Frontal cortex (tissue), 4 donors: ENCODE measurements at places on chromosomes 6 and 20. TPM values are rescaled to one million over a fixed set of nuclear protein-coding genes. Genes with fewer than 3 reads are reported as not detected.

The BMP6 gene
- 4.9 TPM for total RNA-seq

DNA sequence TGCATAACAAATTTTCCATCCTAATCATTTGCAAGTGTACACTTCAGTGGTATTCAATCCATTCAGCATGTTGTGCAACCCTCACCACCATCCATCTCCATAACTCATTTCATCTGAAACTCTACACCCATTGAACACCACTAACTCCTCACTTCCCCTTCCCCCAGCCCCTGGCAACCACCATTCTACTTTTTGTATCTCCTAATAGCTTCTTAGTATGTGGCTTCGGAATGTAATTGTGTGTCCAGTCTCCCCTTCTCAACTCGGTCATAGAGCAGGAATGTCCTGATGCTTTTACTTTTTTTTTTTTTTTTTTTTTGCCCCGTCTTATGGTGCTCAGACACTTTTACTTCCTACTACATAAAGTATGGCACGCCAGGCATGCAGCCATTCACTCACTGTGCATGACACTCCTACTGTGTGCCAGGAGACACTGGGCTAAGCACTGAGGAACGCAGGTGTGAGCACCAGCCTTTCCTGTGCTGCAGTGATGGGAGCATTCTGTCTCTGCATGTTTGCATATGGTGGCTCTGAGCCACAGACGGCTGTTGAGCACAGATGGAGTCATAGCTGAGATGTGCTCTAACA lies 15.3 kb downstream of the HCK start:
- no peak for DNase-seq

GRCh38 chr6:158439255-158439654 lies 120.6 kb upstream of the TMEM181 start:
- DNase-seq, result no peak

- no peak for DNase-seq
These were observed 644.8 kb downstream of the PTPRT start for GRCh38 chr20:42544926-42545325.

The PGC gene
- under 0.01 TPM for total RNA-seq

DNA sequence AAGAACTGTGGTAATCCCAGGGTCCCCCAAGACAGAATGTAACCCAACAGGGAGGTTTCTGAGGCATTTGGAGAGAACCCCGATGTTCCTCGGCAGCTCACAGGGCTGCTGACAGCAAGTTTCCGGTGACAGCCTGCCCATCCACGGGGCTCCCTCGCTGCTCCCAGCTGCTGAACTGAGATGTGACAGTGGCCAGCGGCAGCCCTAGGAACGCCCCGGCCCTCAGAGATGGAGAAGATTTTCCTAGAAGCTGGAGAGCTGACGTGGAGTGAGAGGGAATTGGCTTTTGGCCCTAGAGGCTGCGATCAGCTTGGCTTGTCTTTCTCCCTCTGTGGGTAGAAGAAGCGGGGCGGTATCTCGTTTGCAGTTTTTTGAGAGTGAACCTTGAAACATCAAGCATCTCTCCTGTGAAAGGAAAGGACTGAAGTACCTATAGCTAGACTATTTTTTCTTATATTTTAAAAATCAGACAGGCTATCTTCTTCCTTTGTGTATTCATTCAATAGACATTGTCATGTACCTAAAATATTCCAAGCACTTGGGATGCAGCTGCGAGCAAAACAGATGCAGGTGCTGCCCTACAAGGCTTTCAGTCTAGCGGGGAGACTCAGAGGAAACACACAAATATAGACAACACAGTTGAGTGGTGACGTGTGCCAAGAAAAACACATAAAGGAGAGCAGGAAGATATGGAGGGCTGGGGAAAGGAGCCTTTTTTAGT lies 28.4 kb upstream of the NFATC2 start:
- no peak for DNase-seq

- DNase-seq, result no peak
These were observed 2.1 kb downstream of the NFYA start for GRCh38 chr6:41074692-41075436.

DNA sequence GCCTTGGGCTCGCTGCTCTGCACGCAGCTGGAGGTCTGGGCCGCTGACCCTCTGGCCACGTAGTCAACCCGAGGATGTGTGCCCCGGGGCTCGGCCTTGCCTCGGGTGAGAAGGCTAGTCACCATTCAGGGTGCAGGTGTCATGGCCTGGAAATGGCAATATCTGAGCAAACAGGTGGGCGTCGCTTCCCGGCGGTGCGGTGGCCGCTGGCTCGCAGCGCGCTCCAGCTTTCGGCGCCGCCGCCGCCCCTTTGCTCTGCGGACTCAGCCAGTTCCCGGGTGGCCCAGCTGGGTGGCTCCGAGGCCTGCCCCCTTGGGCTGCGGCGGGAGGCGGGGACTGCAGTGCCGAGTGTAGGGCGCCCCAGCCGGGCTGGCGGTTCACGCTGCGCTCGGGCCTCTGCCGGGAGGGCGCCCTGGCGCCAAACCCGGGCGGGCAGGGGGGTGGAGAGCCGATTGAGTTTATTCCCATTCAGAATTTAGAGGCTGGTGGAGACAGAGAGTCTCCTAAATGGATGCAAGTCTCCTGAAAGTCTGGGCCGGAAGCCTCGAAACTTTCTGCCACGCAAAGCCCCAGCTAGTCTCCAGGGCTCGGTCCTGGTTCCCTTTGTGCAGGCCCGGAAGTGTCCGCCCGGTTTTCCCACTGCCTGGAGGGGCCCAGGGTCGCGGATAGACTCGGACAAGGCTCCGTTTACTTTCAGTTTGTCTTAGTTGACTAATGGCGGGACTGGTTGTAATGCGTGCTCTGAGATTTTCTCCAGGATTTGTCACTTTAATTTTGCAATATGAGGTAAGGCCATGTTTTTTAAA lies 11.3 kb upstream of the TFAP2A start:
- DNase-seq, result peak; percentile 38

The E2F1 gene
- total RNA-seq, result 2.4 TPM
